Kidney (tissue), 22 donors: ENCODE measurements at places on chromosomes 4 and X. TPM values are rescaled to one million over a fixed set of nuclear protein-coding genes. Genes with fewer than 3 reads are reported as not detected.

SPANXN4 gene
- not detected for total RNA-seq

RBM47 gene
- total RNA-seq = 124 TPM

KCTD8 gene
- 1.3 TPM for total RNA-seq

TIGD4 gene
- 1.1 TPM for total RNA-seq

IQCM gene
- total RNA-seq = not detected

MAGEA2B gene
- not detected for total RNA-seq

TRPC3 gene
- total RNA-seq = 0.44 TPM

POU4F2 gene
- total RNA-seq = not detected

HMX1 gene
- total RNA-seq = not detected

SPATA4 gene
- total RNA-seq = 1.2 TPM

BTK gene
- 13.9 TPM for total RNA-seq

IL3RA gene
- 4.6 TPM for total RNA-seq

HERC5 gene
- 6.5 TPM for total RNA-seq

CLTRN gene
- total RNA-seq = 30.7 TPM

HSFX4 gene
- not detected for total RNA-seq

TBC1D1 gene
- 170 TPM for total RNA-seq

SPANXB1 gene
- not detected for total RNA-seq

ZMAT1 gene
- total RNA-seq = 20.0 TPM

REELD1 gene
- total RNA-seq = 0.66 TPM

CHRDL1 gene
- total RNA-seq = 8.7 TPM

PCDH19 gene
- 0.66 TPM for total RNA-seq

NHSL2 gene
- 10.8 TPM for total RNA-seq

CHIC1 gene
- 14.0 TPM for total RNA-seq
